ENCODE measurements at places on chromosomes 5 and 9.

GRCh38 chr5:144032375-144032774 lies 138.1 kb downstream of the YIPF5 start:
- DNase-seq: no peak

DNA sequence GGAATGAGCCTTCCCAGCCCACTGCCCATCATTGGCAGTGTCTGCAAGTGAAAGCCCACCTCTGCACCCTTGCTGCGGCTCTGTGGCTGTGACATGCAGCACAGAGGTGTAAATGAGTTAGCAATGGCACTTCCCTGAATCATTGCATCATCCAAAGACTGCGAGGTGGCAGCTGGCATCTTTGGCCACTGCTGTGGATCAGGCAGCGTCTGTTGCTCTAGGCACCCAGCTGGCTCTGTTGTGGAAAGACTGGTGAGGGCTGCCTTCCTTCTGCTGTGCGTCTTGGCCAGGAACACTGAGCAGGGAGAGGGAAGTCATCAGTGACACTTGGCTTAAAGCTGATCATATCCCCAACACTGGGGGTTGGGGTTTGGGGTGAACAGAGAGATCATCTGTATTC lies 64.5 kb downstream of the MFAP3 start:
- no peak for DNase-seq

DNA sequence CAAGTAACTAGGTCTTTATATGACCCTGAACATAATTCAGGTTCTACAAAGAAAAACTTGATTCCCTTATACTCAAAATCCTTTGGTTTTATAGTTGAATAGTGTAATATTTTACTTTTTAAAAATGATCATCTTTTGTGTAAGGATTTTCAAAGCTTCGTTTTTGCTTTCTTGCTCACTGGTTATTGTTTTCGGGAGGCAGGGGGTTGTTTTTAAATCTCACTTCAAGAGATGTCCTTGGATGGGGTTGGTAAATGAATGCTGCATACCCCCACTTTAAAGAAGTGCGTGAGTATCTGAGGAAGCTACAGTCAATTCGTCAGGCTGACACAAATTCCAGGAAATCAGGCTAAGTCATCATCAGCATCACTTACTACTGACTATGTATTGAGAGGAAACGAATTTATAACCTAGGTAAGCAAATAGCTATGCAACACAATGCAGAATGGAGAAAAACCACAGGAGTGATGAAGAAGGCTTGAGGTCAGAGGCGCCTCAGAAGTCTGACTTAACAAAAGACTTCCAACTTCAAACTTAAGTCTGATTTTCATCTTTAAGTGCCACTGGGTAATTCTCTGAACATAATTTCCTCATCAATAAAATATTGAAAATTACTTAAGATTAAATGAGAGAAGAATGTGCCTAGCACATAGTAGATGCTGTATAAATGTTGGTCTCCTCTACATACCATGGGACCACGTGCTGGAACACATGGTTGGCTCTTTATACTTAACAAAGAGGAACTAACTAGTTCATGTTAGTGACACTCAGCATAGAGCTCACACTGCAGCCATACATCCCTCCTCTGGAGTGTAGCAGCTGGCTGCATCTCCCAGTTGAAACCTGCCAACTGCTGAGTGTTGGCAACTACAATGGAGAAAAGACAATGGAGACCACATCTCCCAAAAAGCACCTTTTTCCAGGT lies 106.0 kb upstream of the KIF2A start:
- no peak for DNase-seq

DNA sequence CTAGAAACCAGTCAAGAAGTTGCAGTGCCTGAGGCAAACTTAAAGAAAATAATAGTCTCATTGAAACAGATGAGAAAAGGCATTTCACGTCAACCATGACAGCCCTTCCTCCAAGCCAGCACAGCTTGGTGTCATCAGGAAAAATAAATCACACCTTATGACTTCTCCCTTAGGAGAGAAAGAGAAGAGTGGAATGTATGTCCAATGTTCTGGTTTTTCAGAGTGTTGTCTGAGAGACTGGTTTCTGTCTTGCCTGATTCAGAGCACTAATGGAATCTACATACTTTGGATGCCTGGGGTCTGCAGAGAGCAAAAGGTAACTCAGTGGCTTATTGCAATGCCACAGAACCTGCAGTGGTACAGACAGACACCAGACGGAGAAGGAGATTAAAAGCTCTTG lies 105.5 kb upstream of the PDE4D start:
- DNase-seq: no peak

DNA sequence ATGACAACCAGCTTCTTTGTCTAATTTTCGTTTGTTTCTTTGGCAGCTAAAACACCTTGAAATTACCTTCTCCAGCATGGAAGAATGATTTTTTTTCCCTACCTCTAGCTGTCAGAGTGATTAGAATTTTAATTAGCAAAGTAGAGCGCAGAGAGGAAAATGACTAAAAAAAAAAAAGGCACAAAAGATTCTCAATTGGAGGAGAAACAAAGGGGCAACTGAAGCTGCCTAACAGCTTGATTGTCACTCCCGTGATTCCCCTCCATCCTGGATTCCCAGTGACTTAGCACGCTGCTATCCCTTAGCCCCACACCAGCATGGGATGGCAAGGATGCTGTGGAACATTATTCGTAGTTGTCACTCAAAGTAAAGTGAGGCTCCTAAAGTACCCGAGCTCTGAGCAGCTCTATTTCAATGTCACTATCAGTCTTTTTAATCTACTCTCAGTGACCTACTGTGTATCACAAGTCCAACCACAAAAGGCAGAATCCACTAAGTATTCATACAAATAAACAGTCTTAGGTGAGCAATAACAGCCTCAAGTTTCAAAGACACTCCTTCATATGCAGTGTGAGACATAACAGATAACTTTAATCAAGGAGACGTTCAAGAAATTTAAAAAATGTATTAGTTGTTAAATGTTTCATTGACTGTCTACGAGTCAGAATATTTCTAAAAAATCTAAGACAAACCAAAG lies 710.0 kb upstream of the GRAMD2B start:
- DNase-seq: no peak

GRCh38 chr5:131260895-131261294 lies 3.0 kb upstream of the CDC42SE2 start:
- DNase-seq: no peak

DNA sequence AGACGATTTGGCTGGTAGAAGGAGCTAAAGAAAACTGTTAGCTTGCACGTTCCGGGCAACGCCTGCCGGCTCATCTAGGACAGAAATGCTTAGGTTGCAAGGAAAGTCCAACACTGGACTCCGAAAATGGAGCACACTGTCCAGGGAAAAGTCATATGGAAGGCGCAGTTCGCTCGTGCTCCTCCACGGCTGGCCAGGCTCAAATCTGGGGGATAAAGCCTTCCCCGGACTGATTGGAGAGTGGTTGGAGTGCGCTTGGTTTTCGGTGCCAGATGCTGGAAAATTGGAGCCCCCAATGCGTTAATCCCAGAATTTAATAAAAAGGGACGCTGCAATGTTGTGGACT lies 955 bp downstream of the CDH6 start:
- no peak for DNase-seq

GRCh38 chr5:84362061-84362720 lies 22.5 kb downstream of the EDIL3 start:
- DNase-seq: no peak

- no peak for DNase-seq
Measured at GRCh38 chr9:20112205-20112783, 323.5 kb upstream of the SLC24A2 start.

DNA sequence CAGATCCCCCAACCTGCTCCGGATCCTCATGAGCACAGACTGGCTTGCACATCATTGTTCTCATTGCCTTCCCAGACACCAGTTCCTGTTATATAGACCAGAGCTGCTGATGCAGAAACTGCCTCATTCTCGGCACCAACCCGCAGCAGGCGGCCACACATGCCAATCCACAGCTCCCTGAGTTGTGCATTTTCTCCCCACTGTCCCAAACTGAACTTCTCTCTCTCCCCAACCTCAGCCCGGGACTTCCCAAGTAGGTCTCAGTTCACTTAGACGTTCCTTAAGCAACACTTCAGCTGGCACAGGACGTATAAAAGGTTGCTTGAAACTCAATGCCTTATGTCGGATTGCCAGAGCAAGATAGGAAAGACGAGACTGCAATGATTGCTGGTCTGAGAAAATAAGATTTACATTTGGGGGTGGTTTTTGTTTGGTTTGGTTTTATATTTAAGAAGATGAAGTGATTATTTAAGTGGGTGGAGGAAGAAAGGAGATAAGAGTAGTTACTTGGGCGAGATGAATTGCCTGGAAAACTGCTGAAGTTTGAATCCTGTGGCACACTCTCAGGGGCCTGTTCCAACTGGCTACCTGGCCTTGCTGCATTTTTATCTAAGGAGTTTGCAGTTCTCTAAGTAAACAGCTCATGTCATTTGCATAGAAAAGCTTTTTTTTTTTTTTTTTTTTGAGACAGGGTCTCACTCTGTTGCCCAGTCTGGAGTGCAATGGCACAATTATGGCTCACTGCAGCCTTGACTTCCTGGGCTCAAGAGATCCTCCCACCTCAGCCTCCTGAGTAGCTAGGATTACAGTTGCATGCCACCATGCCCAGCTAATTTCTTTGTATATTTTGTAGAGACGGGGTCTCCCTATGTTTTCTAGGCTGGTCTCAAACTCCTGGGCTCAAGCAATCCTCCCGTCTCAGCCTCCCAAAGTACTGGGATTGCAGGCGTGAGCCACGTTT lies 155.4 kb downstream of the GOLPH3 start:
- no peak for DNase-seq

DNA sequence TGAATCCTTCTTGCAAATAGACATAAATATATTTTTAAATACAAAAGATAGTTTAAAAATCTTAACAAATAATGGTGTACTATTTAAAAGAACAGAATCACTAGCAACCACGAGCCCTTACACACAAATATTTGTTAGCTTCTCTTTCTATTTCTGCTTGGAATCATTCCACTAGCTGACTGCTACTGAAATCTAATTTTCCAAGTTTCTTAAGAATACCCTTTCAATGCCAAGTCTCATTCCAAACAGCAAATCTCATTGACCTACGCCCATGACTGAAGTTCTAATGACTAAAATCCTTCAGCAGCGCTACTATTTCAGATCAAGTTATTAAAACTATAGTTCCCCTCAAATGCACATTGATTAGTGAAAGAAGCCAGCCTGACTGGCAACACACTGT lies 13.2 kb upstream of the PPP1R2B start:
- no peak for DNase-seq

GRCh38 chr9:81605170-81605670 lies 84.1 kb downstream of the TLE1 start:
- no peak for DNase-seq

GRCh38 chr9:102767076-102767475 lies 228.1 kb upstream of the CYLC2 start:
- no peak for DNase-seq

DNA sequence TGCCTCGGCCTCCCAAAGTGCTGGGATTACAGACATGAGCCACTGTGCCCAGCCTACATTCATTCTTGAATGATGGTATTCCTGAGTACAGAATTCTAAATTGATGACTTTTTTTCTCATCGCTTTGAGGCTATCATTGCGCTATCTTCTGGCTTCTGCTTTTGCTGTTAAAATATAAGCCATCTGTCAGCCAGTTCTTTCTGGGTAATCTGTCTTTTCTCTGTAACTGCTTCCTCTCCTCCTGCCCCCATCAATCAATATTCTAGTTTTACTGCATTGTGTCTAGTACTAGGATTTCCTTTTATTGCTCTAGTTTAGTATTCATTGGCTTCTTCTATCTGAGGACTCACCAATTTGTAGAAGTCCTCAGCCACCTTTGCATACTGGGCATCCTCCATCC lies 89.0 kb downstream of the PLPP1 start:
- DNase-seq: no peak

DNA sequence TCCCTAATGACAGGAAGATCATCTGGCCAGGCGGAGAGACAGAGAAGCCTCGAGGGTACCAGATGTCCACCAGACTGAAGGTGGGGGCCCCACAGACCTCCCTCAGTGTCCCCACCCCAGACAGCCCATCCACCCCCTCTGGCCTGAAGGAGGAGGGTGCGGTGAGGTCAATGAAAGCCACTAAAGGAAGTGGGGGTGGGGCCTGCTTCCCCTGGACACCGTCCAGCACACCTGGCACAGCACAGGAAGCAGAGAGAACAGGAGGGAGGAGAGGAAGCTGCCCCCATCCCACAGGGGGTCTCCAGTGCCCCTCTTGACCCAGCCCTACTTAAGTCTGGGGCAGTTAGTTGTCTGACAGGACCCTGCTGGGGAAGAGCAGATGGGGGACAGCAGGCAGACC lies 11.2 kb downstream of the LRRC26 start:
- DNase-seq: no peak

GRCh38 chr5:74113927-74114326 lies 487.9 kb downstream of the ARHGEF28 start:
- no peak for DNase-seq

GRCh38 chr5:15564523-15564922 lies 64.5 kb downstream of the FBXL7 start:
- DNase-seq: no peak

DNA sequence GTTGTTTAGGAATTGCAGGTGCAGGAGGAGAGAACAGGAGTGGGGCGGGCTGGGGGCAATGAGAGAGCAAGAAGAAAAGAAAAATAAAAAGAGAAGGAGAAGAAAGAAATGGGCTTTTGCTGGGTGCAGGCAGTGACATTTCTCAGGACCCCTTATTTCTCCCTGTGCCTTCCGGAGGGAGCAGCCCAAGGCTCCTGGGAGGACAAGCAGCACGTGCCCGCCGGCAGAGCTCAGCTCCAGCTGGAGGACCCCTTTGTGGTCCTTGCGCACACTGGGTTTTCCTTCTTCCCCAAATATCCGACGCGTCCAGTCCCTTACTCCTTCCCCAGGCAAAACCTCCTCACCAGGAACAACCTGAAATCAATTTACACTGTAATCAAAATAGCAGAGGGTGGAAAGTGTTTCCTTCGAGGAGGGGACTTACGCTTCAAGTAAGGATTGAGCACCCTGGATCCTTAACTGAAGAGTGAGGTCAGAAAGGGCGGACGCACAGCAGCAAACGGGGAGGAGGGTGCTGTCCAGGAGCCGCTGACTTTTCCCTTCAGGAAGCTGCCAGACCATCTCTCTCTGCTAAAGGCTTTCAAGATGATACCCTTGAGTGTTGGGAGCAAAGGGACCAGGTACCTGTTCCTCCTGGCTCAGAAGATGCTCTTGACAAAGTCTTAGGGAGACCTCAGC lies 2.1 kb downstream of the BTNL9 start:
- no peak for DNase-seq

GRCh38 chr5:30878296-30878695 lies 315.2 kb upstream of the CDH6 start:
- no peak for DNase-seq
